ENCODE measurements at places on chromosomes 3 and 15.

DNA sequence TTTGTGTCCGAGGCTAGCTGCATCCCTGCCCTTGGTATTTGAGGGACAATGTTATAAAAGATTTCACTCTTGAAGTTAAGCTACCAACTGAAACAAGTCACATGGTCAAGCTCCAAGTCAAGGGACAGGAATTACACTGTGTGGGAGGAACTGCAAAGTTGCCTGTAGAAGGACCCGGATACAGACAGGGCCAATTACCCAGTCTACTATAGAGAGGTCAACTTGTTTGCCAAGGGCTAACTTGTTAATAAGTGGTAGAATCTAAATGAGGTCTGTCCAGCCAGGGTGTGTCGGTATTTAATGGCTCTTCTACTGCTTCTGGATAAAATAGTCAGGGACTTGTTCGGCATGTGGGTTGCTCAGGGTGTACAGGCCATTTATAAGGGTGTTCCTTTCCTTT, 55.7 kb downstream of the PTPRG start:
- no peak for DNase-seq

DNA sequence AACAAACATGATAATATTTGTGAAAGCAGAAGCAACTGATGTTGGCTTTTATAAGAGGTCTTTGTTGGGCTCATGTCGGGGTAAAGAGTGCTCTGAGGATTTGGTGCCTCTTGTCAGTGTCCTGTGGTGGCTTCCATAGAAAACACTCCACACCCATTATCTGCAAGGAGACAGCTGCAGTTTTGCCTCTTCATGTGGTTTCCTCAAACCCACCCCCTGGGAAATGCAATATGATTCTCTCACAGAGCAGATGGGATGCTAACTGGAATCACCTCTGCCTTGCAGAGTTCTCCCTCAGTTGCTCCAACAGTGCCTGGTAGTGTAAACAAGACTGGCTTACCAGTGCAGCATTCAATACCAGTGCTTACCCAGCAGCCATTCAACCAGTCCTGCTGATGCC, 771.4 kb upstream of the CFAP20DC start:
- peak; percentile 2 for DNase-seq

DNA sequence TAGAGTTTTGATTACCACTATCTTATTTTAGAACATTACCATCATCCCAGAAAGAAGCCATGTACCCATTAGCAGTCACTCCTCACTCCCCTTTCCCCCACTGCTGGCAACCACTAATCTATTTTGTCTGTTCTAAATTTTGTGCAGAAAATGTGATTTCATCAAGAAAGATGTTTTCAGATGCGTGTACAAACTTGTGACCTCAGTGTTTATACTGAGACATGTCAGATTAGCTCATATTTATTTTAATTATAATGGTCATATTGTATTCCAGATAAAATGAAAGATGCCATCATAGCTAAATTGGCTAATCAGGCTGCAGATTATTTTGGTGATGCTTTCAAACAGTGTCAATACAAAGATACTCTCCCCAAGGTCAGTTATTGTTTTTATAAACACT, 27.8 kb downstream of the PDCD6IP start:
- no peak for DNase-seq

GRCh38 chr3:178655488-178655887, 119.3 kb downstream of the KCNMB2 start:
- no peak for DNase-seq

GRCh38 chr3:11655196-11655928, 11.6 kb upstream of the VGLL4 start:
- DNase-seq = no peak

- no peak for DNase-seq
Observed at GRCh38 chr3:174710612-174711011, 148.5 kb upstream of the NAALADL2 start.

- DNase-seq = no peak
Observed at GRCh38 chr15:36484038-36484778, 95.2 kb upstream of the CDIN1 start.

- DNase-seq = peak; percentile 22
Observed at GRCh38 chr15:76285241-76285825, 25.9 kb downstream of the ETFA start.

- no peak for DNase-seq
Observed at GRCh38 chr3:172128858-172129257, 89.5 kb downstream of the FNDC3B start.

DNA sequence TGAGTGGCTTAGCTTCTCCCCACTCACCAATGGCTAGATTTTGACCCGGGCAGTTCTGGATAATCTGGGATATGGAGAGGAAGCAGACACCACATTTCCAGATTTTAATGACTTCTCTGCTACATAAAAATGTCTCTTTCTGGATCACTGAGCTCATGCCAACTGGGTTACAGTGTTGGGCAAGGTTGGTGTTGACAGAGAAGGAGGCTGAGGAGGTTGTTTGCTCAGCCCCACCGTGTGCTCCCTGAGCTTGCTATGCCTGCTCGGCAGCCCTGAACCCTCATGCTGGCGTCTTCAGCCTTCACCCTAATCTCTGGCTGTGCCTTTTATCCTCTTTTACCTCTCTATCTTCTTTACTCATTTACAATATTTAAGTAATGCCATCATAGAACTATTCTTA, 53.0 kb upstream of the KPNA4 start:
- peak; percentile 1 for DNase-seq

GRCh38 chr15:63422891-63423590, 41.4 kb upstream of the CA12 start:
- DNase-seq = no peak

DNA sequence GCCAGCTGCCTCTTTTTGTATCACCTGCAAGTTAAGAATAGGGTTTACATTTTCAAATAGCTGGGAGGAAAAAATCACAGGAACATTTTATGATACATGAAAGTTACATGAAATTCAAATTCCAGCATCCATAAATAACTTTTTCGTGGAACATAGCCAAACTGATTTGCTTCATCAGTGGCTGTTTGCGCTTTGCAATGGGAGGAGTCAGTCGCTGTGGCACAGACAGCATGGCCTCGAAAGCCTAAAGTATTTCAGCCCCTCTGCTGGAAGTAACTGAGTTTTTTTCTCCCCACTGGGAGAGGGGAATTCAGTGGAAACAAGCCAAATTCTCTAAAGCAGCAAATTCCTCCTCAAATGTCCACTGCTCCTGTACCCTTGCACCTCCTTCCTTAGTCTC, 271.9 kb downstream of the SUCLG2 start:
- DNase-seq = no peak

DNA sequence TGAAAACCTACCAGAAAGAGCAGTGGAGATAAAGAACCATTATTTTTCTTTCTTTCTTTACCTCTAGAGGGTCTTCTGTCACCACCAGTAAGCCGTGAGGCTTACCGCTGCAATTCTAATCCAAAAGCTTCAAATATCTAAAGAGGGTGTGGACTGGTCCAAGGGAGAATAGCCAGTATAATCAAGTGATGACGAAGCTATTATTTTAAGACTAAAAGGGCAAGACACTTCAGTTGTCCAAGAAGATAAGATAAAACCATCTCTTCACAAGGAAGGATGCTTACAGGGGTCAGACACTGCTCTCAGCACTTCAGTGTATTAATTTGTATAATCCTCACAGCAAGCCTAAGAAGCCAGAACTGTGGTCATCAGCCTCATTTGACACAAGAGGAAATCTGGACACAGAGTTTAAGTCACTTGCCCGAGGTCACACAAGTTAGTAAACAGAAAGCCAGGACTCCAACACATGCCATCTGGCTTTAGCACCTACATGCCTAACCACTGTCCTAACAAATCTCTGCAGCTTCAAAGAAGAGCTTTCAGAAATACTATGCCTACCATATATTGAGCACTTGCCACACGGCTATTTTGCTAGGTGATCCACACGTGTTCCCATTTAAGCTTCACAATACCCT, 14.6 kb downstream of the HDC start:
- no peak for DNase-seq

DNA sequence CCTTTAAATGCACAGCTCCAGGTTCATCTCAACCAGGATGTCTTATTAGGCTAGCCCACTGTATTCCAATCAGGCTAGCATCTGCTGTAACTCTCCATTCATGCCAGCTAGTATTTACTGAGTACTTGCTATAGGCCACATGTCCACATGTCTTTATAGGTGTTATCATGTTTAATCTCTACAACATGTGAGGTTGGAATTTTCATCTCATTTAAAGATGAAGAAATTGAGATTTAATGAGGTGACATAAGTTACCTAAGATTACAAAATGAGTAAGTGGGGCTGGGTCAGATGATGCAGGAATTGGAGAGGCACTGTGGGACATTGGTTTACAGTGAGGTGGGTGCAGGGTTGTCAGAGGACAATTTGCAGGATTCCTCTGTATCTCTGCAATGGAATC, 2.9 kb downstream of the IFT122 start:
- no peak for DNase-seq

- no peak for DNase-seq
Observed at GRCh38 chr3:67622652-67623051, 31.8 kb downstream of the SUCLG2 start.

DNA sequence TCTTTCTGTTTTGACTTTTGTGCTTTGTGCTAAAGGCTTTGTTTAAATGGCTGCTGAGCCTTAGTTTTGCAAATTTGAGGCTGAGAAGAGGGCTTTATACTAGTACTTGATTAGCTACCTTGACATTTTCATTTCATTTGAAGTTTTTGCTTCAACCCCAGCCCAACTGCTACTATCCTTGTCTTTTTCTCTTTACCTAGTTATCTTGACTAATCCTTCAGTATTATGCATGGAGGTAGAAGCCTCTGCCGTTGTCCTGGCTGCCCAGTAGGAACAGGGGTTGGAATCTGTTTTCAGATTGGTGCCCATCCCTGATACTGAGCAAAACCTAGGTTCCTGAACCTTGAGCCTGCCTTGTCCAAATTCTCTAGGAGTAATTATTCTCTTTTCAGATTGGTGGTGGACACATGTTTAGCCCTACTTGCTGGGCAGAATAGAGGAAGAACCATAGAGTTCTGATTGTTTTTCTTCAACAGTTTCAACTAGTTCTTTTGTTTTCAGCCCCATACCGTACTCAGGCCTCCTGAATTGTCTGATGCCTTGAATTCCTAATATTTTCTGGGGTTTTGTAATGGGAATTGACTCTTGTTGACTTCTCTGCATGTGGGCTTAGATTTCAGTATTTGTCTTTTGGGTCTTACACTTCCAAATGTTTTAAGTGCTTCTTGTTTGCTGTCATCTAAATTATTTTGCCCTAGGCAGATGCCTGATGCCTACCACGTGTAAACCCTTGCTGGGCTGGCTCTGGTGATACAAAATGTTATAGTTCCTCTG, 143.2 kb downstream of the DOCK3 start:
- no peak for DNase-seq

DNA sequence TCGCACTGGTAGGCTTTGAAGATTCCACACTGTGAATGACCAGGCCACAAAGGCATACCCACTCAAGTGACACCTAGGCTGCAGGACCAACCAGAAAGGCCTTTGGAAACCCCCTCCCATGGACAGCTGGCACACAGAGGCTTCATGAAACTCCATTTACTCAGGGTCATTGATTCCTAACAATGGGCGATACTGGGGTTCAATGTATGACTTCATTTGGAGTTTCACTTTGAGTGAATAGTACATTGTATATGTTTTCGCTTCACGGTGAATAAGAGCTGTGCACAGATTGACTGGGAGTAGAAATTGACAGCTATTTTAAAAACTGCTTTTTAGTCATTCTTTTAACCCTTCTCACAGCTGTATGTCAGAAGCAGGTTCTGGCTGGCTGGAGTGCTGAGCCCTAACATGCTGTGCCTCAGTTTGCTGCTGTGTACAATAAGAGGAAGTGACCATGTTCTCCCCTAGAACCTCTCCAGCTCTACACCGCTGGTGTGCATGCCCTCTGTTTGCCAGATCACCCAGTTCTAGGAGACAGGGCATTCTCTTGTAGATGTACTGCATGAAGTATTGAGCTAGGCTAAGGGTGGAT, 15.4 kb upstream of the CX3CR1 start:
- no peak for DNase-seq

- DNase-seq = no peak
Observed at GRCh38 chr15:93895976-93896770, 335.2 kb upstream of the MCTP2 start.

- no peak for DNase-seq
Observed at GRCh38 chr15:51359981-51360380, 18.5 kb downstream of the GLDN start.

- DNase-seq = no peak
Observed at GRCh38 chr15:91548549-91548948, 305.0 kb upstream of the SLCO3A1 start.

DNA sequence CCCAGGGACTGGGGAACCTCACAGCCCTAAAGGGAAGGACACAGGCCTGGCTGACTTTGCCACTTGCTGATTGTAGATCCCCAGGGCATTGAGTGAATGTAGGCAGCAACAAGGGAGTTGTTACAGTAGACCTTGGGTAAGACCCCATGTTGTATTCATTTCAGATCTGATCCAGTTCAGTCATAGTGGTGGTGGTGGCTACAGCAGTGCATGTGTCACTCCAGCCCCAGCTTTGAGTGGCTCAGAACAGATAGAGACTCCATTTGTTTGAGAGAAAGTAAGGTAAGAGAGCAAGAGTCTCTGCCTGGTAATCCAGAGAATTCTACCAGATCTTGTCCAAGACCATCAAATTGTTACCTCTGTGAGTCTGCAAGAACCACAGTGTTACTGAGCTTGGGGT, 278.7 kb upstream of the SATB1 start:
- no peak for DNase-seq

DNA sequence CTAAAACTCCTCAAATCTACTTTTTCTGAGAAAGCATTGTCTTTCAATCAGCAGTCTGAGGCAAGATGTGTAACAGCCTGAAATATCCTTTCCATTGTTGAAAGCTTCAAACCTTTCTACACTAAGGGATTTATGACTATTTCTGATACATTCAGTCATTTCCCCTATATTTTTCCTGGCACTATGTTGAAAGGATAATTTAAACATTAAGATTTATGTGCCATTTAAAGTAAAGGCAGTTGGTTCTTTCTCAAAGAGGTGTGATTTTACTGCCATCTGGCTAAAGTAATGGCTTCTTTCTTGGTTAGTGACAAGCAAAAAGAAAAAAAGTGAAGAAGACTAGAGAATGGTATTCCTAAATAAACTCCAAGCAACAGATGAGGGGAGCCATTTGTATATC, 249.6 kb upstream of the COL8A1 start:
- no peak for DNase-seq

GRCh38 chr3:37779289-37780152, 82.2 kb upstream of the CTDSPL start:
- DNase-seq = peak; percentile 76

- DNase-seq = peak; percentile 27
Observed at GRCh38 chr3:23991683-23992628, 46.9 kb downstream of the NR1D2 start.

GRCh38 chr15:71055461-71055860, 59.8 kb upstream of the THSD4 start:
- DNase-seq = peak; percentile 37

- peak; percentile 66 for DNase-seq
Observed at GRCh38 chr3:119681279-119681678, 4.1 kb upstream of the COX17 start.
